ENCODE measurements at places on chromosomes 1 and 21.

DNA sequence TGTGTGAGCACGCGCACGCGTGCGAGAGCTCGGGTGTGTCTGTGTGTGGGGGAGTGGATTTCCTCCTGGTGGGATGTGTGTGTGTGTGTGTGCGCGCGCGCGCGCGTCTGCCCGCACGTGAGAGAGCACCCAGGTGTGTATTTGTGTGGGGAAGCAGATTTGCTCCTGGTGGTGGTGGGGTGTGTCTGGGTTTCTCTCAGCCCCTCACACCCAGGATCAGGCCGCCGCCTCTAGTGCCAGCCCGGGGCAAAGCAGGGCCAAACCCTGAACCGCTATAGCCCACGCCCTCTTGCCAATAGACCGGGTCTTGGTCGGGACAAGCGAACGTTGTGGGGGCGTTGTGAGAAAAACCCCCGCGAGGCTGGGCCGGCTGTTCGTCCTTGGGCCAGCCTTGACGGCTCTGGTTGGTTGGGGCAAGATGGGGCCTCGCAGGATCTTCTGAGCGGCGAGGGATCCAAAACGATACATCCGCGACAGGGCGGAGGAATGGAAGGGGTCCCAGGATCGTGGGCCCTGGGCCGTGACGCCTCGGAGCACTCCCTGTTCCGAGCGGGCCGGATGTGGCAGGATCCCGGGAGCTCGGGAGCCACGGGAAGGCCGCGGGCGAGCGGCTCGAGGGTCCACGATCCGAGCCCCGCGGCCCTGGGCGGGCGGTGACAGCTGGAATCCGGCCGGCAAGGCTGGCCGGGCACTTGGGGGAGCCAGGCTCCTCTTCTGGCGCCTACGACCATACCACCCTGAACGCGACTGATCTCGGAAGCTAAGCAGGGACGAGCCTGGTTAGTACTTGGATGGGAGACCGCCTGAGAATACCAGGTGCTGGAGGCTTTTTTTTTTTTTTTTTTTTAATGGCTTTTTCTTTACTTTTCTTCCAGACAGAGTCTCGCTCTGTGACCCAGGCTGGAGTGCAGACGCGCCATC lies 68.2 kb downstream of the RNF187 start:
- DNase-seq: no peak

- no peak for DNase-seq
Observed at GRCh38 chr1:3237570-3237969, 168.6 kb downstream of the PRDM16 start.

DNA sequence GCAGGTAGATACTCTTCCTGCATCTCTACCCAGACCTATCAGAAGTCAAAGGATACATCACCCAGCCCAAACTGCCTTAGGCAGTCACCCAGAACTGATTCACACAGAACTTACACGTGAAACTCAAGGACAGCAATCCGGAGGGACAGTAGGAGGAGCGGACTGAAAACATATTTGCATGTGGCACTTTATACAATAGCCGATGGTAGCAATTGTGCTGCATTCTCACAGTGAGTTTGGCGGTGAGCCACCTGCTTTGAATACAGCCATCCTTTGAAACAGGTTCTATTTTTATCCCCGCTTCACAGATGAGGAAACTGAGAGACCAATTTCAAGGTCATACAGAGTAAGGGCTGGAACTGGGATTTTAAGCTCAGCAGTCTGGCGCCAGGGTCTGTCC lies 69.5 kb downstream of the EDEM3 start:
- no peak for DNase-seq

GRCh38 chr1:52400131-52400530 lies 4.1 kb downstream of the ORC1 start:
- no peak for DNase-seq

DNA sequence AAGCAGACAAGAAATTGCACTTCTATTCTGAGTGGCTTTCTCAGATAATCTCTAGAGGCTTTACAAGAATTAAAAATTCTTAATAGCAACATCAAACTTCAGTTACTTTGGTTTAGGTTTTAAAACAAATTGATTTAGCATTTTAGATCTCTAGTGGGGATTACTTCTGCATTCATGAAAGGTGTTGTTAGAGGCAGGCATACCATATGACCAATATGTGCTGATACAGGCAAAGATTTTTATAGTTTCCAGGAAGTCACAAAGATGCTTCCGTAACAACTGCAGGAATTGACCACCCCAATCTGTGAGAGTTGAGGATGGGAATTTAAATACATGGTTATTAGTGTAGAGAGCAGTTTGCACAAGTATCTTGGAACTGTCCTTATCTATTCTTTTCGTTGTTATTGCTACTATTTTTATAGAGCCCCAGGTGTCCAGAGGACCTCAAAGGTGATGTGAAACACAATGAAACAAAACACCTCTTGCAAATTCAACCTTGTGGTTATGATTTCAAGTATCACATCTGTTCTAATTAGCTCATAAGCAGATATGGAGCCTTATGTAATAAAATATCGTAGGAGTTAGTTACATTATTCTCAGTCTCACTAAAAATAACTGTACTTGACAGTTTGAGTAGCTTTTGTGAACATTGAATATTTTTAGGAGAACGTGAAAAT lies 512.7 kb upstream of the ADGRL4 start:
- DNase-seq: no peak

DNA sequence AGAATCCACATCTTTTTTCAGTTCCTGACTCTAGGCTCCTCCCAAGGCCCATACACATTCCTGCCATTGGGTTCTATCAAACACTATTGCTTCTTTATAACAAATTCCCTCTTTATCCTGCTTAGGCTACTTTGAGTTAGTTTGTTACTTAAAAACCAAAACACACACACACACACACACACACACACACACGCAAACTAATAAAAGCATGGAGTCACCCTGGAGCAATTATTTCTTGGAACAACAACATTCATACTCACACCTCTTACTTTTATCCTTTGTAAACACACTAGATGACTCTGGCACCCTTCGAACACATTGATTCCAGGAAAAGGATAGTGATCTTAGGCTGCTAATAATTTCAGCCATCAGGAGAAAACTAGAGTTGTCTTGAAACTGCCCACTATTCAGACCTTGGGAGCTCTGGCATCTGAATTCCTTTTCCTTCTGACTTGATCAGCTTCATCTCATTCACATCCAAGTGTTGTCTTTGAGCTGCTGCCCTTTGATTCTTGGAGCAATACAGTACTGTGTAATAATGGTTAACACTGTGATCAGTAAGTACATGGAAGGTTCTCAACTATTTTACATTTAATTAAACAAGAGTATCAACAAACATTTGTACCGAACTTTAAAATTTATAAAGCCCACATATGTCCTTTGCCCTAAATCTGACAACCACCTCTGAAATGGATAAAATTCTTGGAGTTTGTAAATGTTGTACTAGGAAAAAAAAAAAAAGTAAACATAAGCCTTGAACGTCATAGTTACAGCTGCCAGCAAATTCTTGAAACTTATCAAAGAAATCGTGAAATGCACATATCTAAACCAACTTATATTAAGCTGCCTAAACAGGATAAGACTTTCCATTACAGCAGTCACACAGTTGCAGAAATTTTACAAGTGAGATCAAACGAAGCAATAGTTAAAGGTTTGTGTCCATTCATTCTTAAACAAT lies 2.8 kb upstream of the SEC22B start:
- no peak for DNase-seq

- DNase-seq: no peak
Observed at GRCh38 chr1:201282931-201283829, at the start of gene PKP1. Gene PKP1, plus strand, starts transcription at chr1:201283506. Its CDS starts 197 bp downstream, at chr1:201283703.

GRCh38 chr1:218495931-218496330 lies 150.8 kb downstream of the TGFB2 start:
- no peak for DNase-seq

- no peak for DNase-seq
Observed at GRCh38 chr1:109719337-109719837, 7.3 kb downstream of the GSTM5 start.

DNA sequence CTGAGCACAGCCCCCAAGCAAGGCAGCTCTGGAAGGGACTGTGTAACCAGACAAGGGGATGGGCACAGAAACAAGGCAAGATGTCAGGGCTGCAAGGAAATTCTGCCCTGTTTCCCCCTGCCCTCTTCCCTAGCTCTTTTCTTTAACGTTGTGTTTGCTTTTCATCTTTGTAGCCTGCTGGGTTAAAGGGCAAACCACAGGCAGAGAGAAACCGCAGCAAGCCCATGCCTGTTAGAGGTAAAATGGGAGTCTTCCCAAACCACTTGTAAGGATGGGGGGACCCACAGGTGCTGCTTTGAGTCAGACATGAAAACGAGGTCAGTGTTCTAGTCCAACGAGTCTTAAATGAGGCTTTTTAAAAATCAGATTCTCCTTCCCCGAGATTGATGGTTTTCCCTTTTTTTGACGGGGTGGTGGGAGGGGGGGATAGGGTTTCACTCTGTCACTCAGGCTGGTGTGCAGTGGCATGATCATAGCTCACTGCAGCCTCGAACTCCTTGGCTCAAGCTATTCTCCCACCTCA lies 13.3 kb downstream of the TGFBR3 start:
- no peak for DNase-seq

GRCh38 chr1:51072043-51072439 lies 30.0 kb upstream of the C1orf185 start:
- DNase-seq: no peak

- peak; percentile 86 for DNase-seq
Observed at GRCh38 chr1:54498383-54499096, 49.5 kb upstream of the ACOT11 start.

GRCh38 chr1:27136998-27137542 lies 17.9 kb downstream of the SLC9A1 start:
- no peak for DNase-seq

GRCh38 chr1:231940701-231941100 lies 314.1 kb downstream of the DISC1 start:
- DNase-seq: no peak

DNA sequence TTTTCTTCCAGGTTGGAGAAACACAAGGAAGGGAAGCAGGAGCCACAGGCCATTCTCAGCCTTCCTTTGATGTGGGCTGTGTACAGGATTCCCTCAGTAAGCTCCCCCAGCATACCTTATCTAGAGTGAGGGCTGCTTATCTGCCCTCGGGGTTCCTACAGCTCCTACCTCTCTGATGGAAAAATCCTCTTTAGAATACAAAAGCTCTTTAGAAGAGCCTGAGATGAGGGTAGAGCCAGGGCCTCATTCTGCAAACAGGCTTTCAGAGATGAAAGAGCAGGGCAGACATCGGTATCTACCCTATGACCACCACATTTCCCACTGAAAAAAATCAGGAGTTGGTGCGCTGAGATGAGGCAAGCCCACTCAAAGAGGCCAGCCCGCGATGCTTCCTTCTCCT lies 85.1 kb downstream of the PLPP3 start:
- DNase-seq: no peak

- DNase-seq: no peak
Observed at GRCh38 chr1:201573030-201573429, 34.1 kb downstream of the NAV1 start.

GRCh38 chr1:71276466-71276865 lies 195.6 kb upstream of the ZRANB2 start:
- no peak for DNase-seq

- DNase-seq: no peak
Observed at GRCh38 chr1:240555524-240555923, 56.4 kb downstream of the GREM2 start.

GRCh38 chr1:61782771-61783170 lies 40.5 kb downstream of the PATJ start:
- DNase-seq: no peak

Data from SK-N-DZ (cell line).